Panc1 (cell line): ENCODE measurements at places on chromosomes 5 and 9.

GRCh38 chr5:1638658-1639400 lies 115.1 kb upstream of the LPCAT1 start:
- DNase-seq = no peak

DNA sequence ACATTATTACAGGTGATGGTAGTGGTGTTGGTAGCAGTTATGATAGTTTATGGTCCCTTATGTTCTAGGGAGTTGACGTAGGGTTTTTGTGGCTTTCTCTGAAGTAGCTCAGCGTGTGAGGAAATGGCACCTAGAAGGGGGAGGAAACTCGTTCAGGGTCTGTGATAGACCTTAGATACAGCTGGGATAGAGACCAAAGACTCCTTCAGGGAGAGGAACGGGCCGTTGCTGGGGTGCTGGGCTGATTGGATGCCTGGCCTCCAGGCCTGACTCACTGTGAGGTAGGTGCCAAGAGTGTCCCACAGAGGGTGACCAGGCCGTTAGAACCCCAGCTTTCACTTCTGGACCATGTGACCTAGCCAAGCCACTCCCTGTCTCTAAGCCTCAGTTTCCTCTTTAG lies 96.6 kb downstream of the DAB2IP start:
- no peak for DNase-seq

GRCh38 chr5:56429110-56429561 lies 196.0 kb upstream of the ANKRD55 start:
- DNase-seq = no peak

DNA sequence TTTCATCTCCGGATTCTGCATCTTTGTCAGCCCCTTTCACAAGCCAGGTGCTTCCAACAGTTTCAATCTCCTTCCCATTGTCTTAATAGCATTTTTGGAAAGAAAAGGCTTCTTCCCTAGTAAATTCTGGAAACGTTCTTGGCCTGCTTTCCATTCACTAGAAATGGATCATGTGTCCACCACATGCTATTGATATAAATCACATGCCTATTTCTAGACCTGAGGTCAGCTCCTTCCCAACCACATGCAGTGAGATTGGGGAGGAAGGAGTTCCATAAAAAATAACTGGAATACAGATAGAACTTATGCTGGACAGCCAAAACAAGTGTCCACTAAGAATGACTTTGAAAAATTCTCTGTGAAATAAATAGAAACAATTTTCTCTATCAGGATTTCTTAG lies 181.6 kb upstream of the TMEM161B start:
- DNase-seq = no peak

GRCh38 chr5:92580814-92581213 lies 1000.2 kb downstream of the NR2F1-AS1 start:
- no peak for DNase-seq

DNA sequence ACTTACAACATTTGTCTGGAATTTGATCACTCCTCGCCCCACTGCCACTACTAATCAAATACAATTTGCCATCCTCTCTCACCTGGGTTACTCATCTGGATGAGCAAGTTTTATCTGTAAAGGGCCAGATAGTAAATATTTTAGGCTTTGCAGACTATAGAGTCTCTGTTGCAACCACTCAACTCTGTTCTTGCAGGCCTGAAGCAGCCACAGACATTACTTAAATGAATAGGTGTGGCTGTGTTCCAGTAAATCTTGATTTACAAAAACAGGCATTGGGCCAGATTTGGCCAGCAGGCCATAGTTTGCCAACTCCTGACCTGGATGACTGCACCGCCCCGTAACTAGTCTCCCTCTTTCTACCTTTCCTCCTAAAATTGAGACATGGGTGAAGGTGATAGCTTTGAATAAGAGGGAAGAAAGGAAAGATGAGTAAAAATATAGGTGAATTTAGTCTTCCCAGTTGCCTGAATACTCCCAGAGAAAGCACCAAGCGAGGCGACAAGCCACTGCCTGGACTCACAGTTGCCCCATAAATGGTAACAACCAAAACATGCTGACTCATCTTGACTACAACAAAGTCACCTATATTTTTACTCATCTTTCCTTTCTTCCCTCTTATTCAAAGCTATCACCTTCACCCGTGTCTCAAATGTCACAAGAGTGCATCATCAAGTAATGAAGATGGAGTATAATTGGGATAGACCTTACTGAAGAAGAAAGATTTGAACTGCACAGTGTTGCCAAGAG lies 32.5 kb upstream of the SCAMP1 start:
- DNase-seq = no peak

DNA sequence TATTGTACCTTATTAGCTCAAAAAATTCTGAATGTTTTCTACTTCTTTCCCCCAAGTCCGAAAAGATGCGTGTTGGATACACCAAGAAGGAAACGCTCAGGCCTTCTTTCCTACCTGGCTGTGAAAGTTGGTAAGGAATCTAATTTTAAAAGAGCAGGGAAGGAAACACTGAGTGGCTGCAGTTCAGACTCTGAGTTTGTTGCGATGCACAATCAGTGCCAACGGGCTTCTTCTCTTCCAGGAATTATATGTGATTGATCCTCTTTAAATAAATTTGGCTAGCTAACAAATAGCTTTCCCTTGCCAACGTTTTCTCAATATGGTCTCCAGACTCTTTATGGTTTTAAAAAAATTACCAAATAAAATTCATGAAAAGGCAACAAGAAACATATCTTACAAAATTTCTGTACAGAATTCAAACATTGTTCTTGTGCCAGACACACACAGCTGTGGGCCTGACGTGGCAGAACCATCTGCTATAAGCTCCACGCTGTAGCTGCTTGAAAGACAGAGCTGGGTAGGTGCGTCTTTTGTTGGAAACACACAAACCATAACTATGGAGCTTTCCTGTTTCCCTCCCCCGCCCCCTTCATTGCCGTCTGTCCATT lies 493.1 kb downstream of the ZNF608 start:
- no peak for DNase-seq

GRCh38 chr9:70563431-70564204 lies 149.2 kb upstream of the KLF9 start:
- no peak for DNase-seq

GRCh38 chr9:105328872-105329718 lies 84.6 kb downstream of the SLC44A1 start:
- no peak for DNase-seq

DNA sequence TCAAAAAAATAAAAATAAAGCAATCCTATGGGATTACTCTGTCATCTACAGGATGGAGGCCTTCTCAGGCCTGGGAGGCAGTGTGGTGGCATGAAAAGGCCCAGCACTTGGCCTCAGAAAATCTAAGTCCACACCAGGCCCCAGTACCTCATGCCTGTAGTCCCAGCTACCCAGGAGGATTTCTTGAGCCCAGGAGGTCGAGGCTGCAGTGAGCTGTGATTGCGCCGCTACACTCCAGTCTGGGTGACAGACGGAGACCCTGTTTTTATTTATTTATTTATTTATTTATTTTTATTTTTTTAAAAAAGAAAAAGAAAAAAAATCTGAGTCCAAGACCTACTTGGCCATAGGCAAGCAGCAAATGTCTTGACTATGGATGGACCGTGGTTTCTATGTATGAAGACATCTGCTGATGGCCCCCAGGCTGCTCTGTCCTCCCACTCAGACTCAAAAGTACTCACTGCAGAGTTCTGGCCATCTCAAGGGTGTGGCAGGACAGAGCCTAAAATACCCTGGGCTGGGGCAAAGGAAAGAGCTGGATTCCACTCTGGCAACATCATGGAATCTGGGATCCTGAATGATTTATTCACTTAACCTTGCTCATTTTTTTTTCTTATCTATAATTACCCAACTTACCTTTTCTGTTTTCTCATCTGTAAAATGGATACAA lies 55.0 kb downstream of the ARHGEF37 start:
- no peak for DNase-seq

DNA sequence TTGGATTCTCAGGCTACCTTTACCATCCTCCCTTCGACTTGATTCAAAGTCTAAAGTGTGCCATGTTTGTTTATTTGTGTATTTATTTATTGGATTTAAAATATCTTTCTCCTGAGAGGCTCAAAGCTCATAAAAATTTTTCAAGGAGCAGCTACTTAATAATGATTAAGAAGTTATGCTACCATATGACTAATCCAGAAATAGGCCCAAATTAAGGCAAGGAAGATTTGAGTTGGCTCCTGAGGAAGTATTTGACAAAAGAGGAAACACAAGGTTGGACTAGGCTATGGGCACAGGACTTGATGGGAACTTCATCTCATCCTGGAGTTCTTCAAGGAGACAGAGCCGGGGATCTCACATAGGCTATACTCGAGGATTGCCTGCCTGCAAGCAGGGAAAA lies 22.4 kb upstream of the PPP2CA start:
- no peak for DNase-seq

- no peak for DNase-seq
Measured at GRCh38 chr5:116738615-116739261, 164.1 kb upstream of the SEMA6A start.

DNA sequence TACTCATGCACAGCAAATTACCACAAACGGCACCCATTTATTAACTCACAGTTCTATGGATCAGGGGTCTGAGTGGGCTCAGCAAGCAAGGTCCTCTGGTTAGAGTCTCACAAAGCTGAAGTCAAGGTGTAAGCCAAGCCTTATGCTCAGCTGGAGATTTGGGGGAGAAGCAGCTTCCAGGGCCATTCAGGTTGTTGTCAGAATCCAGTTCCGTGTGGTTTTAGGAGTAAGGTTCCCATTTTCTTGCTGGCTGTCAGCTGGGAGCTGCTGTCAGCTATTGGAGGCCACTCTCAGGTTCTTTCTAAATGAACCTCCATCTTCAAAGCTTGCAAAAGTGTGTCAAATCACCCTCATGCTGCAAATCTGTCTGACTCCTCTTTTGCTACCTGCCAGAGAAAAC lies 17.7 kb downstream of the FCN2 start:
- DNase-seq = no peak
